Renal cortex interstitium (tissue), 15 donors: ENCODE measurements at places on chromosomes 7 and 10.

DNA sequence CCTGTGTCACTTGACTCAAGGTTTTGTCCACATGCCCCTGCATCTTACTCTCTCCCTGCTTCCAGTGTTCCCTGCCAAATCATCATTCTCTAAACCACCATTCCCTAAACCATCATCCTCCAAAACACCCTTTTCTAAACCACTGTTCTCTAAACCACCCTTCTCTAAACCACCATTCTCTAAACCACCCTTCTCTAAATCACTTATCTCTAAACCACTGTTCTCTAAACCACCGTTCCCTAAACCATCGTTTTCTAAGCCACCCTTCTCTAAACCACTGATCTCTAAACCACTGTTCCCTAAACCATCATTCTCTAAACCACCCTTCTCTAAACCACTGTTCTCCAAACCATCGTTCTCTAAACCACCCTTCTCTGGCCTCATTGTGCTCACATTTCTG is 142.1 kb downstream of the CXCL12 start:
- DNase-seq, result no peak

DNA sequence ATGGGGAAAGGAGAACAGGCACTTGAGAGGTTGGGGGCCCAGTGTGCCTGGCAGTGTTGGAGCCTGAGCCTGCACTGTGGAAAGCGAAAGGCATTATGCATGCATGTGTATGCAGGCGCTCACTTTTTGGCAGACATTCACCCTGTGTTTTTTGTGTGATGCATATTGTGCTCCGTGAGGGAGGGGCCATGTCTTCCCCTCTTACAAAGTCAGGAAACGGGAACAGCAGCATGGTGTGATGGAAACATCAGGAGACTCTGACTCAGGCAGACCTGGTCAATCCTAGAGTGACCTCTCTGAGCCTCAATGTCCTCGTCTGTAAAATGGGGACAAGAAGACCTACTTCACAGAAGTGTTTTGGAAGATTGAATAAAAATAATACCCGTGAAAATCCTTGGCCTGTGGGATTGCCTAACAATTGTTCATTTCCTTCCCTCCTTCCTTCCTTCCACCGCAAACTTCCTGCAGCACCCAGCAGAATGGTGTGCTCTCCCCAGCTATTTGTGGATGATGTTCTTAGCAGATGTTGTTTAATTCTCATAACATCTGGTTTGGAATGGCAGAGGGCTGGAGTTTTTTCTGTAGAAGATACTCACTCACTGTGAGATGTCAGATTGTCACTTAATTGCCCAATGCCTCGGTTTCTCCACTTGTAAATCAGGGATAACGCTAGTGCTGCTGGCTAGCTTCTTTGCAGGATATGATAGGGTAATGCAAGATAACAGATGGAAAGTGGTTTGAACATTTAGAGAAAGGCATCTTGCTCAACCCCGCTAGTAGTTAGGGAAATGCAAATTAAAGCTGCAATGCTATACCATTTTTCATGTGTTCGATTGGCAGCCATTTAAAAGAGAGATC is 39.8 kb downstream of the CDH23 start:
- DNase-seq, result no peak

- DNase-seq, result no peak
Observed at GRCh38 chr7:134459981-134460380, 1.1 kb upstream of the AKR1B1 start.

- DNase-seq, result no peak
Observed at GRCh38 chr7:26964156-26964808, 99.9 kb upstream of the SKAP2 start.

DNA sequence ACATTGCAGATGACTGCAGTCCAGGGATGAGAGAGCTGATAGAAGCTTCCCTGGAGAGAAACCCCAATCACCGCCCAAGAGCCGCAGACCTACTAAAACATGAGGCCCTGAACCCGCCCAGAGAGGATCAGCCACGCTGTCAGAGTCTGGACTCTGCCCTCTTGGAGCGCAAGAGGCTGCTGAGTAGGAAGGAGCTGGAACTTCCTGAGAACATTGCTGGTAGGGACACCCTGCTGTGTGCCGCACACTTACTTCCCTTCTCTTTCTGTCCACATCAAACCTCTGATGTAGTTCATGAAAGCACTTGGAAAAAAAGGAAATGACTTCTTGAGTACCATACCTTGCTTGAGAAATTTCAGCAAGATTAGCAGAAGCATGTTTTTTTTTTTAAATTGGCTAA is 25.3 kb downstream of the MAP3K8 start:
- no peak for DNase-seq

DNA sequence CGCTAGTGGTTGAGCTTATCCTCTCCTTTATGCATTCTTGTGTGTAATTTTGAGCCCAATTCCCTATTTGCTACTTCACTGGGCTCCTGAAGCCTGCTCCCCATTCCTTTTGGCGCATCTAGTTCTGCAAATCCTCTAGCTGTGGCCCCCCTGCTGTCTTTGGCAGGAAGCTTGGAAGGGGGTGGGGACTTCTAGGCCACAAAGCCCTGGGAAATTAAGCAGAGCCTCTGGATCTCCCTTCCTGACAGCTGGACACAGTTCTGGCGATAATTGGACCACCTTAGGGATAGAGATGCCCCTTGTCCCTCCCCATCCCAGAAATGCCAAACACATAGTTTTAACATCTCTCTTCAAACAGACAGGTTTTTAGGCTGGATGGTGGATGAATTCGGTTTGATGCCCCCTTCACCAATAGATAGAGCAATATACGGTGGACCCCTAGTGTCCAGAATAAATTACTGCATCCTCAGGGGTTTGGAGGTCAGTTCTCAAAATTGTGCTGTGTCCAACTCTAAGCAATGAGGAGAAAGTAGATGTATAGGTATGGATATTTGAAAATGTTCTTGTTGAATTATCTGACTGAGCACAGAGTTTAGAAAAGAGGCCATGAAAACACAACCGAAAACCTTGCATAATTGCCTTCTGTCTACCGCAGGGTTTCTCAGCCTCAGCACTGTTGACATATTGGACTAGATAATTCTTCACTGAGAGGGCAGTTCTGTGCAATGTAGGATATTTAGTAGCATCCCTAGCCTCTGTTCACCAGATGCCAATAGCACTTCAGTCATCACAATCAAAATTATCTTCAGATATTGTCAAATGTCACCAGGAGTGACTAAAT is 75.5 kb downstream of the PAPSS2 start:
- peak; percentile 22 for DNase-seq

DNA sequence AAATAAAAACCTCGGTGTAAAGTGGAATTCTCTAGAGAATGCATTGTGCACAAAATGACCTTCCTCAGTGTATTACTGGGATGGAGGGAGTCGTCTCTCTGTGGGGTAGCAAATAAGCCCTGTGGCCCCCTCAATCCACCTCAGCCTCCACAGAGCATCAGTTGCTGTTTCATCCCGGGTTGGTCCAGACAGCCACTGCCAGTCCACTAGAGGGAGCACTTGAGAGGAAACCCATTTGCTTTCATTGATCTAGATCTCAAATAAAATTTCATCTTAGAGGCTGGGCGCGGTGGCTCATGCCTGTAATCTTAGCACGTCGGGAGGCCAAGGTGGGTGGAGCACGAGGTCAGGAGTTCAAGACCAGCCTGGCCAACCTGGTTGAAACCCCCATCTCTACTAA is 1128.7 kb downstream of the CNTNAP2 start:
- DNase-seq, result no peak

DNA sequence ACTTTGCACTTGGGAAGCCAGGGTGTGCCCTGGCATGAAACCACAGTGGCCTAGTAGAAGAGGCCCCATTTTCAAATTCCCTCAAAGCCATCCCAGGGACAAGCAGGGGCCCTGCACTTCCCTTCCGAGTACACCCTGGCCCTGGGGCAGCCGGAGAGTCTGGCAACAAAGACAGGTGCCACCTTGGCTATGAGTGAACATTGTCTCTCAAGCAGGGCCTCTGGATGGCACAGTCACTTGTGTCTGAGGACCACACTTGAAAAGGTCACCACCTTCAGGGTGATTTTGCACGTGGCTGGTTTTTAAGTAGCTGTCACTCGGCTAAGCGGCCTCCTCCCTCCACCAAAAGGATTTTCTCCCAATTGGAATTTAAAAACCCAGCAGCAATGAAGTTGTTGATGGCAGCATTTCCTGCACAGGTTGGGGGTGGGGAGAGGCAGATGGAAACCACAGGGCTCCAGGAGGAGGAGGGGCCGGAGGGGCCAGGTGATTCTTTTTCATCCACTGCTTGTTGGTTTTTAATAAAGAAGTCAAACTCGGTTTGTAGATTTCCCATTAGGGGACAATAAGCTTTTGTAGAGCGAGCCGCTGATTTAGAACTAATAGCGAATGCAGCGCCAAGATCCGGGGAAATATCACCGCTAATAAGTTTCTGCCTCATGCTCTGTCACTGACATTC is 33.9 kb downstream of the C10orf105 start:
- no peak for DNase-seq

GRCh38 chr7:125568799-125569198 is 639.2 kb upstream of the POT1 start:
- DNase-seq, result no peak

GRCh38 chr7:98836811-98837629 is 32.8 kb downstream of the TMEM130 start:
- no peak for DNase-seq

GRCh38 chr7:41448104-41448503 is 254.8 kb downstream of the INHBA start:
- DNase-seq, result no peak

- no peak for DNase-seq
Observed at GRCh38 chr10:83373671-83374070, 765.6 kb upstream of the GHITM start.

DNA sequence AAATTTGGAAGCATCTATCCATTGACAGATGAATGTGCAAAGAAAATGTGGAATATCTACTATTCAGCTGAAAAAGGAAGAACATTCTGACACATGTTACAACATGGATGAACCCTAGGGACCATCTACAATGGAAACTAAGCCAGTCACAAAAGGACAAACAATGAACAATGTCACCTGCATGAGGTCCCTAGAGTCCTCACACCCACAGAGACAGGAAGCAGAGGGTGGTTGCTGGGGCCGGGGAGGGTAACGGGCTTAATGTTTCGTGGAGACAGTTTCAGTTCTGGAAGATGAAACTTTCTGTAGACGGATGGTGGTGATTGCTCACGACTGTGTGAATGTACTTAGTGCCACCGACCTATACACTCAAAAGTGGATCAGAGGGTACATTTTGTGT is 282.9 kb downstream of the ADARB2 start:
- DNase-seq, result no peak

DNA sequence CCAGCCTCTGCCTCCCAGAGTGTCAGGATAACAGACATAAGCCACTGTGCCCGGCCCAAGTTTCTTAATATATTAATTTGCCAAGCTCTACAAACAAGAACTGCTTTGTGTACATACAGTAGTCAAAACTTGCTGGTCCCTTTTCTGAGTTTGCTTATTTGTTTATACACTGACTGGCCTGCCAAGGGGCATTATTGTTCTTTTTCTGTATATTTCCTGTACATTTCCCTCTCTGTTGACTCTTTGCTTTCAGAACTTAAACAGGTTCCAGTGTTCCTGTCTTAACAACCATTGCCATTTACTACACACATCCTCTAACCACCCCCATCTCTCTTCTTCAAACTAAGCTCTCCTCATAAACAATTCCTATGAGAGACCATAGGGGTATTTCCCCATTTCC is 61.5 kb upstream of the RPA3 start:
- DNase-seq, result no peak

- DNase-seq, result no peak
Observed at GRCh38 chr7:81207801-81208200, 288.9 kb upstream of the SEMA3C start.

- no peak for DNase-seq
Observed at GRCh38 chr7:80218723-80219122, 84.1 kb downstream of the GNAI1 start.

DNA sequence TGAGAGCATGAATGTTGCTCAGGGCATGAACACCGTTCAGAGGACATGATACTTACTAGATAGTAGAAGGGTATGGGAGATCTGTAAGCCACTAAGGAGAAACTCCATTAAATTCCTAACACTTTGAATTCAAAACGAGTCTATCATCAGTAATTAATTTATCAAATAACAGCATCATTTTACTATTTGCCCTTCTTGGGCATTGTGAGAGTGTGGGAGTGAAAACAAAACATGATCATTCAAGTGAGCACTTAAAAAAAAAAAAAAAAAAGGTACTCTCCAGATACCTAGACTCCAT is 20.5 kb upstream of the ASB15 start:
- no peak for DNase-seq

- peak; percentile 91 for DNase-seq
Observed at GRCh38 chr10:131453721-131454634, 142.5 kb upstream of the TCERG1L start.

- no peak for DNase-seq
Observed at GRCh38 chr10:649445-649797, 40.0 kb downstream of the DIP2C start.

- DNase-seq, result no peak
Observed at GRCh38 chr7:72405418-72405817, 6.7 kb downstream of the CALN1 start.

- peak; percentile 95 for DNase-seq
Observed at GRCh38 chr10:67764012-67764822, 68.2 kb upstream of the CTNNA3 start.

- no peak for DNase-seq
Observed at GRCh38 chr7:66583490-66584110, 45.1 kb upstream of the KCTD7 start.
